Motor neuron (in vitro differentiated cells): ENCODE measurements at places on chromosomes 13 and 19.

DNA sequence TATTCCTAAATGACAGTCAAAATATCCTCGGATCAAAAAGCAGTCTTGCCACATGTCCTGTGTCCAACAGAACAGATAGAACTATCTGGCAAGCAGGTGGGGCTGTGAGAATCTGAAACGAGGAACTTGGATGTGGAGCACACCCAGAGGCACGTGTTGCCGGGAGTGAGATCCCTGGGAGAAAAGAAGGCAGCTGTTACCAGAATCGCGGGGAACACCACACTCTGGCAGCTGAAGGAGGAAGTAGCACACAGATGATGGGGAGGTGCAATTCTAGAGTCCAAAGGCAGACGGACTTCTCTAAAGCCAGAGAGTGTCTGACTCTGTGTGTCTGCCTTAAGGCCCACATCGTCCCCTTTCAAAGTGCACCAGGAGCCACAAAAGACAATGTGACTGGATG is 22.3 kb downstream of the SLC7A1 start:
- ATAC-seq, result peak; percentile 31

DNA sequence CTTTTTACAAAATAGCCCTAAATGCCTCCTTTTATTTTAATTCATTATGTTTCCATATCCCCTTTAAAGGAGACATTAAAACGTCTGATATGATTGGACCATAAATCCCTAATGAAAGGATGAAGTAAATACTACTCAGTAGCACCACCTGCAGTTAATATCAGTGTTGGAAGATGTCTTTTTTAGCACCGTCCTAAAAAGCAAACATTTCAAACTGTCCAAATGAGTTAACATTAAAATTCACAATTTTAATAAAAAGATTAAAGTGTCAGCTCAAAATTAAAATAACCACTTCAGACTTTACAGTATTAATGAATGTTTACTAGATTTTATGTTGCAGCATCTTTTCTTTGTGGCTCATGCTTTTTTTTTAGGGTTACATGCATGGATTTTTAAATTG is 12.3 kb downstream of the ZNF507 start:
- no peak for ATAC-seq

- no peak for ATAC-seq
Measured at GRCh38 chr13:52459668-52460067, 4.4 kb downstream of the CKAP2 start.

- ATAC-seq, result peak; percentile 97
Measured at GRCh38 chr19:20923077-20923871, at the start of gene ZNF85. Gene ZNF85, plus strand, starts transcription at chr19:20923251. Its CDS starts 150 bp downstream, at chr19:20923401.

DNA sequence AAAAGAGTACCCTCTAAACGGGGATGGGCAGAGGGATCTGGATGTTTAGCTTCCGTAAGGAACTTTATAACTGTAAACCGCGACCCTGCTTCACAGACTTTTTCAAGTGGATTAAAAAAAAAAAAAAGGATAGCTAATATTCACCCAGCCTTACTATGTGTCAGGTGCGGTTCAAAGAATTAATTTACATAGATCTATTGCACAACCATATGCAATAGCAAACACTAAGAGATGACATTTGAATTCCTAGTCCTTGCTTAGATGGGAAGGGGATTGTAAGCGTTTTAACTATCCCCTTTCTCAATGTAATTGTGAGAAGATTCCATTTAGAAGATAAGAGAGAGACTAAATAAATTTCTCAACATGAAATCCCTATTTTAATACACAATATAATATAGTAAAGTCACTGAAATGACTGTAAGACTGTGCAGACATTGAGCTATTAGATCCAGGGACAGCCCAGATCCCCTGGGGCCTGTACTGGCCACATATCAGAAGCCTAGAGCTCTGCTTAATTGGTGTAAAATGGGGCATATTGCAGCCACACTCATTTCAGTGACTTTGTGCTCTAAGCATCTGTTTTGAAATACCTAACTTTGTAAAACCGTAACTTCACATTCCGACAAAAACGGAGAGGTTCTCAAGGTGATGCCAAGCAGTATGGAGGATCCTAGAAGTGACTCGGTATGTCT is 13.6 kb downstream of the LATS2 start:
- ATAC-seq, result peak; percentile 42

GRCh38 chr13:108444448-108444847 is 174.9 kb downstream of the TNFSF13B start:
- no peak for ATAC-seq

DNA sequence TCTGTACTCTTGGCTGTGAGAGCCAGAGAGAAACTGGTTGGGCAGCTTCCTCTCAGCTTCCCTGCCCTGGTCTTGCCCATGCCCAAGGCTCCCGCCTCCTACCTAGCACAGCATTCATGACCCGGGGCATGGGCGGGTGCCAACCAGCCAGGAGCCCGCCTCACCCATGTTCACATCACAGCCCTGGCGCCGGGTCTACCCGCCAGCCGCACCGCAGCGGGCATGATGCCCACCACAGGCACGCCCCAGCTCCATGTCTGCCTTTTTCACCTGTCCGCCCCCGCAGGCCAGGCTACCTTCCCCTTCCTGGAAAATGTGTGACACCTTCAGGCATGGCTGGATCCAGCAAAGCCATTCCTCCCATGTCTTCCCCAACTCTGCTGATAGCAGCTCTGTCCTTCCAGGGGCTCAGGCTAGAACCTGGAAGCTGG is 42.1 kb downstream of the PTPRS start:
- ATAC-seq, result no peak

- ATAC-seq, result no peak
Measured at GRCh38 chr13:30499338-30499737, 33.6 kb upstream of the HMGB1 start.

- peak; percentile 18 for ATAC-seq
Measured at GRCh38 chr19:48355365-48355954, 8.3 kb downstream of the TMEM143 start.

GRCh38 chr19:1025960-1026782 is at the start of gene CNN2:
Gene CNN2, plus strand, starts transcription at chr19:1026608. Its CDS starts 54 bp downstream, at chr19:1026662.
- peak; percentile 74 for ATAC-seq

- peak; percentile 57 for ATAC-seq
Measured at GRCh38 chr19:3480383-3481091, at the start of gene SMIM24. Gene SMIM24, minus strand, starts transcription at chr19:3480525. Its CDS starts 62 bp downstream, at chr19:3480463.

DNA sequence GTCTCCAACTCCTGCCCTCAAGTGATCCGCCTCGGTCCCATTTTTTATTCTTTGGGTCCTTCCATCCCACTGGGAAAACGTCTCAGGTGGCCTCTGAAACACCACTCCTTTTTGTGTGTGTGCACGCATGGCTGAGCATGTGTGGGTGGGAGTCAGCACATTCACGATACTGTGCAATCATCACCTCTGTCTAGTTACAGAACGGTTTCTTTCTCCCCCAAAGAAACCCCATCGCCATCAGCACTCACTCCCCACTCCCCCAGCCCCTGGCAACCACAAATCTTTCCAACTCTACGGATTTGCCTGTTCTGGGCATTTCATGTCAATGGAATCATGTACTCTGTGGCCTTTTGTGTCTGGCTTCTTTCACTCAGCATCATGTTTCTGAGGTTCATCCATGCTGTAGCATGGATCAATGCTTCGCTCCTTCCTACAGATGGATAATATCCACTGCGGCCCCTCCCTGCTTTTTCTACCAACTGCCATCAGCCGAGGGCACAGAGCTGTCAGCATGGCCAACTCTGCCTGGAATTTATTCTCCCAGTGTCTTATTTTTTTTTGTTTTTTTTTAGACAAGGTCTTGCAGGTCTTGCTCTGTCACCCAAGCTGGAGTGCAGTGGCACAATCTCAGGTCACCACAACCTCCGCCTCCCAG is 9.7 kb downstream of the F2RL3 start:
- ATAC-seq, result no peak

- ATAC-seq, result no peak
Measured at GRCh38 chr19:38455031-38455430, 21.5 kb downstream of the RYR1 start.

- ATAC-seq, result no peak
Measured at GRCh38 chr13:41074523-41074922, 13.2 kb downstream of the WBP4 start.

GRCh38 chr13:68608147-68608546 is 1378.0 kb upstream of the PCDH9 start:
- no peak for ATAC-seq

DNA sequence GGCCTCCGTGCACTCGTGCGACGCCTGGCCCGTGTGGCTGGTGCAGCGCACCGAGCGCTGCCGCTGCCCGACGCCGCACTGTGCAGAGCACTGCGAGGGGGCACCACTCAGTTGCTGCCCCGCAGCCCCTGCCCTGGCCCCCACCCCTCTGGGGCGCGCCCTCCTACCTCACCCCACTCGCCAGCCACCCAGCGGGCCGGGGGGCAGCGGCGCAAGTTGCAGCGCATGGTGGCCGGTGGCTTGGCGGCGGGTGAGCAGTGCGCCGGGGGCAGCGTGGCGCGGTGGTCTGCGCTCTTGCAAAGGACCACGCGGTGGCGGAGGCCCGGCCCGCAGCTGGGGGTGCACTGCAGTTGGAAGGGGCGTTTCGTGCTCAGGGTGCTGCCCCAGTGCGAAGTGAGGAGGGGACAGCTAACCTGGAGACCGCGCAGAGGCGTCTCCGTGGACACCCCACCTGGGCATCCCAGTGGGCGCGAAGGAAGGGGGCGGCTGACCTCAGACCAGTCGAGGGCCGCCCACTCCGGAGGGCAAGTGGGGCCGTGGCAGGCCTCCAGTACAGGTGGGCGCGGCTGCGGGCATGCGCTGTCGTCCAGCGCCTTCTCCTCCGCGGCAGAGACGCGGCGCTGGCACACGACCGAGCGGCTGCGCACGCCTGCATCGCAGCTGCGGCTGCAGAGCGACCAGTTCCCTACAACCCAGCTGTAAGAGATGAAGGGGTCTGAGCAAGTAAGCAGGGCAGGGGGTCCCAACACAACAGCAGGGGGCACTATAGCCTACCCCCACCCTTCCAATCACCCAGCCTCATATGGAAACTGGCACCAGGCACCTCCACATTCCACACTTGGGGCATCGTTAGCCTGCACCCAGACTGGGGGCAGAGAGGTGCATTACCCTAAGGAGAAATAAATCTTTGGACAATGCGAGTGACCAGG is 8.0 kb upstream of the MYO1F start:
- no peak for ATAC-seq

DNA sequence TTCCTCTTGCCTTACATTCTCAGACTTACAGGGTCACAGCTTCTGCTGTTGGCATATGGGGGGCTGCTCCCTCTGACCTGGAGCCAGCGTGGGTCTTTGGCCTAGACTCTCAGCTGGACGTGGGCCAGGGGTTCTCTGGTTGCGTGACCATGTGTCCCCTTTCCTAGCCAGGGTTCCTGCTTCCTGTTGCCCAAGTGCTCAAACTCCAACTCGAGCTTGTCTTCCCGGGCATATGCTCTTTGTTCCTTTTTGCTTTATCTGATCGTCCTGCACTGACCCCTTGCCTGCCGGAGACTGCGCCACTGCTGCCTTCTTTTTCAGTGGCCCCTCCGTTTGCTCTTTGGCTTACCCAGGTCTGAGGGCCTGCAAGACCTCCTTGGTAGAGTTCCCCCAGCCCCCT is 25.3 kb upstream of the GPR183 start:
- no peak for ATAC-seq

- ATAC-seq, result no peak
Measured at GRCh38 chr13:62510906-62511655, 1095.4 kb upstream of the PCDH20 start.

- no peak for ATAC-seq
Measured at GRCh38 chr13:99406799-99407201, 94.5 kb upstream of the TM9SF2 start.

GRCh38 chr19:2602391-2603181 is 99.9 kb downstream of the GNG7 start:
- peak; percentile 73 for ATAC-seq

- ATAC-seq, result no peak
Measured at GRCh38 chr13:105805892-105806627, 729.4 kb downstream of the EFNB2 start.

DNA sequence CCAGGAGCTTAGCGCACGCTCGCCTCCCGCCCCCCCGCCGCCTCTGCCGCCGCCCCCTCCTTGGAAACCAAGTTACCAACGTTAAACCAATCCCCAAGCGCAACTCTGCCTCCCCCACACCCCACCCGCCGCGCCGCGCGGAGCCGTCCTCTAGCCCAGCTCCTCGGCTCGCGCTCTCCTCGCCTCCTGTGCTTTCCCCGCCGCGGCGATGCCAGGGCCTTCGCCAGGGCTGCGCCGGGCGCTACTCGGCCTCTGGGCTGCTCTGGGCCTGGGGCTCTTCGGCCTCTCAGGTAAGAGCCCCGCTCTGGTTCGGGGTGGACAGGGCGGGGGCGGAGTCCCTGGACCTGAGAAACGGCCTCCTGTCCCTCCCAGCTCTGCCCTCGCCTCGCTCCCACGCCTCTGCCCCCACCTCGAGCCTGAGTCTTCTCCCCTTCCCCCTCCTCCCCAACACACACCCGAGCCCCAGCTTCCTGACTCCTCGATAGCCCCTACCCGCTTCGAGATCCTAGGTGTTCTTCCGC is at the start of gene ICAM5:
TSS of gene ICAM5 (plus strand) at position 117 of the 521 bp plus-strand sequence. CDS start at position 209, 92 bp downstream.
- no peak for ATAC-seq

GRCh38 chr13:32501064-32501463 is 37.5 kb downstream of the N4BP2L2 start:
- no peak for ATAC-seq

GRCh38 chr13:114119196-114119595 is 13.2 kb downstream of the RASA3 start:
- peak; percentile 73 for ATAC-seq

DNA sequence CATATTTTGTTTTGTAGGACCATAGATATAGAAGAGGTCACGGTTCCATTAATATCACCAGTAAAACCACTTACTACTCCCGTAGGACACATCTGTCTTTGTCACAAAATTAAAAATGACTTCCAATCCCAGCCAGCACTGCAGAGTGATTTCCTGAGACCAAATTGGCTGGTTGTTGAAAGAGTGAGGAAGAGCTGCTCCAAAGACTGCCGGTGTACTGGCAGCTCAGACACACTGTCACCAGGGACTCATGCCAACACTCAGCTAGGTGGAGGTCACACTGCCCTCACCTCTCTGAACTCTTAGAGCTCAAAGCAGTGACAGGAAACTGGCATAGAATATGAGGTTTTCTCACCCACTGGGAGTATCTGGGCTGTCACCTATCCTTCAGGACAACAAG is 52.1 kb downstream of the FLT1 start:
- no peak for ATAC-seq

GRCh38 chr13:50742968-50743367 is 100.5 kb downstream of the DLEU7 start:
- ATAC-seq, result no peak

DNA sequence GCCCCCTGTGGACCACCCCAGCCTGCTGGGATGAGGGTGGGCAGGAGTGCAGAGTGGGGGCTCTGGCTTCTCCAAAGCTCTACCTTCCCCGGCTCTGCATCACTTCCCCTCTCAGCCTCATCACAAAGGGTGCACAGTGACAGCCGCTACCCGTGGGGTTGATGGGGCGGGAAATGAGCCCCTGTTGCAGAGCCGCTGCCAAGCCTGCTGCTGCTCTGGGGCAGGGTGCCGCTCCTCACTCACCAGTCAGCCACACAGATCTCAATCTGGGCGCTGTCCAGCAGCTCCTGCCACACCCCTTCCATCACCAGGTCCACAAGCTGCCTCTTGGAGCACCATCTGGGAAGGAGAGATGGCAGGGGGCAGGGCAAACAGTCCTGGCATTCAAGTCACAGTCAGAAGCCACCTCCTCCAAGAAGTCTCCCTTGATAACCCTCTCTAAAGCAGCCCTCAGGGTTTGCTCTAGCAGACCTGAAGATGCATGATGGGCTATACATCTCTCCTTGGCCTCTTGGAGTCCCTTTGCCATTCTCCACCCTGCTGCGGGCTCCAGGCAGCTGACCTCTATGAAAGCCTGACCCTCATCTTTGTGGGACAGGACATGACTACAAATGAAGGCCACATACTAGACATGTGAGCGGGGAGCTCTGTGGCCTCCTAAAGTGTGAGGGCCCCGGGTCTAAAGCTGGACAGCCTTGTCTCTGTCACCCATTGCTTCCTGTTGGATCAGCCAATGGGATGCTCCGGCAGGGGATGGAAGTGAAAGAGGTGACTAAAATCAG is 15.7 kb downstream of the MRPS12 start:
- ATAC-seq, result no peak

- no peak for ATAC-seq
Measured at GRCh38 chr19:45296355-45296754, 26.3 kb downstream of the CKM start.
